ENCODE measurements at places on chromosomes 6 and 20. TPM values are rescaled to one million over a fixed set of nuclear protein-coding genes. Genes with fewer than 3 reads are reported as not detected.

- no peak for DNase-seq
Measured at GRCh38 chr6:136866872-136867416, 44.6 kb downstream of the PEX7 start.

GRCh38 chr6:9136141-9136822, 700.9 kb upstream of the SLC35B3 start:
- peak; percentile 48 for DNase-seq

DNA sequence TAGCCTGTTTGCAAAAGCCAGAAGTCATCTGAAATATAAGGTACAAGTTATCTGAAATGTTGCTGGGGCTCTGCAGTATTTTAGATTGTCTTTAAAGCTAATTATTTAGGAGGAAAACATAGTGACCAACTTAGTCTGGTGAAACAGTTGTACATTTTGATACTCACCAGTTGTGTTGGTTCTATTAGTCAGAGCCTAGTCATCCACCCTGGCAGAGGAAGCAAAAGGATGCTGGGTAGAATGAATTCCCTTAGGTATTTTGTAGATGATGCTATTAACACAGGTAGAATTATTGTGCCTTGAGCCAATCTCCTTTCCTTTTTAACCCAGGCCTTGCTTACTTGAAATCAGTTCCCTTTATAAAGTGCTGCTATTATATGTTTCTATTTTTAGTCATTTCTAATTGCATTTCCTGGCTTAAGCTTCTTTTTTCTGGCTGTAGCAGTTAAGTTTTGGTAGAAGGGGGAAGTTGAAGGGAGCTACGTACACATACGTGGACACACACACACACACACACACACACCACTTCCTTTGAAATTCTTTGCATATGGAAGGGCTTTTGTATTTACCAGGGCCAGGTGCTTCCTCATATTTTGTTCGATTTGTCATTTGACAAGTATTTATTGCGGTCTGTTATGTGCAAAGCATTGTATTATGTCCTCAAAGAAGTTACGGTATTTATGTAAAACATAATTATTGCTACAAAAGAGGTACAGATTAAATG, 82.4 kb downstream of the RTN4IP1 start:
- DNase-seq: peak; percentile 6

- DNase-seq: no peak
Measured at GRCh38 chr20:34389954-34390555, 27.0 kb downstream of the ITCH start.

DNA sequence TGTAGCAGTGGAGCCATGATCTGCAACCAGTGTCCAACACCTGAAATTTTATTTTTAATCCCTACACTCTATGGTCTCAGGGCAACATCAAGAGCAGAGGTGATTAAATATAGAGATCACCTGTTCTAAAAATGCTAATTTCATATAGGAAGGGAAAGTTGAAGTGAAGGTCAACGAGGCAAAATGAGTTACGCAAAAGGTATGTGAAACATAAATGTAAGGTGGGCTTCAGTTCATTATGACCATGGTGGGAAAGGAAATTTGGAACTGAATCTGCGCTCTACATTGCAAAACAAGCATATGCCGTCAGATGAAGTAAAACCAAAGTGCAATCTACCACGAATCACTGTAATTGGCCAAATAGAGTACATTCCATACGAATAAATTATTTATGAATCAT, 35.2 kb upstream of the STMND1 start:
- DNase-seq: no peak

DNA sequence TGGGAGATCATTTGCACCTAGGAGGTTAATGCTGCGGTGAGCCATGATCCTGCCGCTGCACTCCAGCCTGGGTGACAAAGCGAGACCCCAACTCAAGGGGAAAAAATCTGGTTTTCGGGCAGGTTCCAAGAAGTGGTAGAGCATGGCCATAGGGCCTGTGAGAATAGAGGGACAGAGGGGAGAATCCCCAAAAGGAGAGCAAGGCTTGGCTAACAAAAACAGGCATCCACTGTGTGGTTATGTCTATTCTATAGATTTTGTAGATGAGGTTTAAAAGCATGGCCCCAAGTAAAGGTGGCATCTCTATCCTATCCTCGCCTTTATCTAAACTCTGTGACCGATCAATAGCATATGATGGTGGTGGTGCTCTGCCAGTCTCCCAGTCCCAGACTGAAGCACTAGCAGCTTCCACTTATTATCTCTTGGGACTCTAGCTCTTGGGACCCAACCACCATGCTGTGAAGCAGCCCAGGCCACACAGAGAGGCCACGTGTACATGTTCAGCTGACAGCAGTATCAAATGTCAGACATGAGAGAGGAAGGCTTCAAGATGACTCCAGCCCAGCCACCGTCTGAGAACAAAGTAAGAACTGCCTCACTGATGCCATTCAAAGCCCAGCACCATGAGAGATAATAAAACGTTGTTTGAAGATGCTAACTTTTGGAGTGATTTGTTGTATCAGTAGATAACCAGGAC, 27.7 kb downstream of the EIF2S2 start:
- DNase-seq: no peak

DNA sequence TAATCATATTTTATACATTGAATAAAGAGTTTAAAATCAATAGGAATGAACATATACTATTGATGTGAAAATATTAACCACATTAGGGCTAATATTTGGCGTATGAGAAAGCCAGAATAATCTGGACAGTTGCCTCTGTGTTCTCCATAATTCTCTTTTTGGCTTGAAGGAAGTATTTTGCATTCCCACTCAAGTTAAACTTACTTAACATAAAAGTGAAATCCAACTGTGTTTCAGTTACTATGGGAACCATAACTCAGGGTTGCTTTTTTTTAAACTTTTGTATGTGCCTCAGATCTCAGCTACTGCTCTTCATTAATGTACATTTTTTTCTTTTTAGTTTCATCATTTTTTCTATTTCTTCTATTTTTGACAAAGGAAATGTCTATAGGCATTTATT, 479.8 kb downstream of the NKAIN2 start:
- no peak for DNase-seq

DNA sequence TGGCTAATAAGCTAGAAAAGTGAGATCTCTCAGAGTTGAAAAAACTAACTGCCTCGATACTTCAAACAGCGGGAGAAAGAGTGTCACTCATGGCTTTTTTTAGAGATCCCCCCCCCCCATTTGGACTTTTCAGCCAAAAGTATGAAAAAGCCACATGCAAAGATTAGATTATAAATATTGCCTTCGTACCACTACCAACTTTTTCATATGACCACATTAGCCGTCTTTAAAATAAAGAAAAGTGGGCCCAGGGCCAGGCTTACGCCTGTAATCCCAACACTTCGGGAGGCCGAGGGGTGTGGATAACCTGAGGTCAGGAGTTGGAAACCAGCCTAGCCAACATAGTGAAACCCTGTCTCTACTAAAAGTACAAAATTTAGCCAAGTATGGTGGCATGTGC, 4.4 kb downstream of the PGK2 start:
- no peak for DNase-seq

GRCh38 chr20:3000852-3001523, 42.4 kb upstream of the GNRH2 start:
- DNase-seq: peak; percentile 21

- DNase-seq: no peak
Measured at GRCh38 chr6:18101271-18101670, 21.2 kb downstream of the NHLRC1 start.

DNA sequence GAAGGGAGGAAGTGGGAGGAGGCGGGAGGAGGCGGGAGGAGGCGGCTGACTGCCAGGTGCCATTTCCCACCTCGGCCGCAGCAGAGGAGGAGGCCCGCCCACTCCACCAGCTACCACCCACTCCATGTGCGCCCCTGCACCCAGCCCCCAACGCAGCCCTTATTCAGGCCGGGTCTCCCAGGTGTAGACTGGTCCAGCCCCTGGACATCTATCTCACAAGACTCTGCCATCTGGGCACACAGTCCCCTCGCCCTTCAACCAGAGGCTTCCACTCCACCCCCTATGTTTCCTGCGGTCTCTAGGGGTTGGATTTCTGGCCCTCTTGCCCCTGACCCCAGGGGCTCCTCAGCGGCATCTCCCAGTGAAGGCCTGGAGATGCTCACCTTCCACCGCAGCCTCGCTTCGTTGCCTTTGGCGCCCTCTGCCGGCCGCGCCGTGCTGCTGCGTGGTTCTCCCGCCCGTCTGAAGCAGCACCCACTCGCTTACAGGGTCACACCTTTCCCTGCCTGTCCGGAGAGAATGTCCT, 32.6 kb upstream of the FAM83D start:
- DNase-seq: peak; percentile 38

DNA sequence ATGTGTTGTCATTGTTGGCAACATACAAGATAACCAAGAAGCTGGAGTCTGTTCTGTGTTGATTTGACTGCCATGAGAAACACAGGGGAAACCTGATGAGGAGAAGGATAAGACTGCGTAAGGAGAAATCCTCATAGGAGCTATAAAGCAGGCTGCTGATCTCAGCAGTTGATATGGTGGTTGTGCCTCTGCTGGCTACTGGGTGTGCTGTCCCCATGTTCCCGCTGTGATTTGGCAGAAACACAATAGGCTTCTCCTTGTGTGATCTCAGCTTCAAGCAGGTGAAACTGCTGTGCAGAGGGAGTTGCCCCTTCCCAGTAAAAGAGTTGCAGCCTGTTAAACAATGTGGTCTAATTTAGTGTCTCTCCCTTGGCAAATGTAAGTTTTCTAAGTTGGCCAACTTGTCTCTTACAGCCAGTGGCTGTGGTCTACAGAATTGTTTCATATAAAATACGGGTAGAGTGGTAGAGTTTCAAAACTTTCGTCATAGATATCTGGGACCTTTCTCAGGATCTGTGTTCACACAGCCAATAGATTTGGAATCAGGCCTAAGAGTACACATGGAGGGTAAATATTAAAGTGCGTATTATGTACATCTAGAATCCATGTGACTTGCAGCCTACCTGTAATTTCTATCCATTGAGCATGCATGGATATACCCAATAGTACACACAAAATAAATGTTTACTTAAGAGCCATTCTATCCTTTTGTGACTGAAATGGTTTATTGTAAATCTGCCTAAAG, 78.4 kb downstream of the RNF144B start:
- no peak for DNase-seq

The SPAG4 gene
- 0.45 TPM for total RNA-seq

The TMEM244 gene
- total RNA-seq: not detected

The OR2B6 gene
- total RNA-seq: not detected

The ADGB gene
- not detected for total RNA-seq
